Hindlimb muscle (tissue), 1 donor: ENCODE measurements at places on chromosomes 1 and 21. TPM values are rescaled to one million over a fixed set of nuclear protein-coding genes. Genes with fewer than 3 reads are reported as not detected.

GRCh38 chr1:222372221-222372620 is 175.7 kb downstream of the HHIPL2 start:
- no peak for DNase-seq

- no peak for DNase-seq
Observed at GRCh38 chr1:49036700-49037099, 260.0 kb upstream of the BEND5 start.

GRCh38 chr1:153786038-153786790 is 11.0 kb downstream of the SLC27A3 start:
- no peak for DNase-seq

DNA sequence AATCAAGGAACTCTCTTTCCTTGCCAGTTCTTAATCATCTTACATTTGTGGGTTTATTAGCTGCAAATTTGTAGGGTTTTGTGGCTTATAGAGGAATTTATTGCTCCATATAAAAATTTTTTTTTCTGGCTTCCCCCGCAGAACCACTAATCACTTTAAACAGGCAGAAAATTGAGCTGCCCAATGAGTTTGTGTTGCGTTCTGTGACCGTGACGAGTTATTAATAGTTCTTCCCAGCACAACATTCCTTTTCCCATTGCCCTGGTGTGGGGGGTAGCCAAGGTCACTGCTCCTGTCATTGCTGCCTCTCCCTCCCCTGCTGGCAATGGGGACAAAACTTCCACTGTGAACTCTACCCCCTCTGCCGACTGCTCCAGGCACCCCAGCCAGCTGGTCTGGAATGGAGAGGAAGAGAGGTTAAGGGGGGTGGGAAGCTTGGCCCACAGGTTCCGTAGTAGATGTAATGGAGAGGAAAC is 55.1 kb downstream of the UBE2T start:
- DNase-seq, result no peak

GRCh38 chr1:20584890-20585289 is 4.0 kb upstream of the CDA start:
- DNase-seq, result no peak

GRCh38 chr1:198934426-198934825 is 295.6 kb downstream of the PTPRC start:
- no peak for DNase-seq

- DNase-seq, result no peak
Observed at GRCh38 chr1:172487550-172487949, 43.7 kb upstream of the PIGC start.

GRCh38 chr1:6329851-6330250 is 63.7 kb downstream of the ACOT7 start:
- peak; percentile 69 for DNase-seq

DNA sequence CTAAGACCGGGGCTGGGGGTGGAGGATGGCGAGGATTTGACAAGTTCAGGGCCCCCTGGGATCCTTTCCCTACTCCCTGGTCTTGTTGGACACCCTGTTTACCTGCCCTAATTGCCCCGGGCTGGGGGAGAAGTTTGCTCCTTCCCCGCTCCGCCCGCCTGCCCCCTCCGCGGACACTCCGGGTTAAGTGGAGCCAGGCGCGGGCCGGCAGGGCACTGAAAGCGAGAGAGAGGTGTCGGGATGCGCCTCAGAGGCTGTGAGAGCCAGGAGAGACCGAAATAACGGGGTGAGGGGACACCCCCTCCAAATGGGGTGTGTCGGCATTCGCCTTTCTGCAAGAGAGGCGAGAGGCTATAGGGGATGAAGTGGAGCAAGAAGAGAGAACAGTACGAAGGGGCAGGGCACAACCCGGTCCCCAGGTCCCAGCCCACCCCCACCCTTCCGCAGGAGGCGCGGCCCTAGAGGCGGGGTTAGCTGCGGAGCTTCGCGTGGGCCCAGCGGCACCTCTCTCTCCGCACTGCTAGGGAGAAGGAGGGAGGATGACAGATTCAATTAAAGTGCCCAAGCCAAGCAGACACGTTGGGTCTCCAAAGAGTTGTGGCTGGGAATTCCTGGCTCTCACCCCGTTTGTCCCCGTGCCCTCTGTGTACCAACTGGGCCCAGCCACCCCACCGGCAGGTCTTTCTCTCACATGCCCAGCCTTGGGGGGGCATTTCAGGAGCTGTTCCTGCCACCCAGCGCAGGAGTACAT is 3.8 kb downstream of the EFNA3 start:
- no peak for DNase-seq

- DNase-seq, result no peak
Observed at GRCh38 chr1:240586006-240586405, 25.9 kb downstream of the GREM2 start.

- DNase-seq, result no peak
Observed at GRCh38 chr1:115632251-115633026, 9.3 kb upstream of the VANGL1 start.

DNA sequence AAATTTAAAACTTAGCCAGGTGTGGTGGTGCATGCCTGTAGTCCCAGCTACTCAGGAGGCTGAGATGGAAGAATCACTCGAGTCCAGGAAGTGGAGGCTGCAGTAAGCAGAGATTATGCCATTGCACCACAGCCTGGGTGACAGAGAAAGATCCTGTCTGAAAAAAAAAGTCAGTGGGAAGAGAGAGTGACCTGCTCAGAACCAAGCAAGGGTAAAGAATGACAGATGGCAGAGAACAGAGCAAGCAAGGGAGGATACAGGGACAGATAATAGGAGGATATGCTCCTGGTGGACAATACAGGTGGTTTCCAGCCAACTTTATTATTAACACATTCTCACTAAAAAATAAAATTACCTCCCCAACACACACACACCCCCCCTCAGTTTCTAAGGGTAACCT is 4.6 kb upstream of the TMEM51 start:
- DNase-seq, result no peak

DNA sequence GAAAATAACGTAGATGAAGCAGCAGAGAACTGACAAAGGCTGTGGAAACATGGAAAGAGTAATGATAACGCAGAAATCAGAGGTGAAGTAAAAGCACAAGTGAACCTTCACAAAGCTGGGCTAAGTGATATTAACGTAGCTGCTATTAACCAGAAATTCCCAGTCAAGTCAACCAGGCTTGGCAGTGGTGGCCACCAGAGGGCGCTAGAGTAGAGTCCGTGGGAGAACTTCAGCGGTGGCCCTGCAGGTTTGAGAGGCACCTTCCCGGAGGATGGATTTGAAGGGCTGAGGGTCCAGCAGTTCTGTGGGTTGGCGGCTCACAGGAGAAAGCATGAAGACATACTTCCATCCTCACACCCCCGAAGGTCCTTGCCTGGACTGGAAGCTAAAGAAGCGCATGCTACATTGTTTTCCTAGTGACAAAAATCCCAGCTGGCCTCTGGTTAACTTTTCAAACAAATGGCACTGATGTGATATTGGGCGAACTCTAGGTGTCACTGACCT is 81.7 kb upstream of the ZNF648 start:
- peak; percentile 89 for DNase-seq

The LMX1A gene
- polyA plus RNA-seq, result 1.3 TPM

The SLC2A5 gene
- 19.5 TPM for polyA plus RNA-seq

The MAGI3 gene
- 16.4 TPM for polyA plus RNA-seq

The PCP4L1 gene
- 0.23 TPM for polyA plus RNA-seq

The MYBPH gene
- polyA plus RNA-seq, result 534 TPM

The KRTAP7-1 gene
- not detected for polyA plus RNA-seq
